ENCODE measurements at places on chromosomes 11 and 22. TPM values are rescaled to one million over a fixed set of nuclear protein-coding genes. Genes with fewer than 3 reads are reported as not detected.

Gene PRDX5
- 779 TPM for polyA plus RNA-seq

Gene OR6A2
- 0.06 TPM for polyA plus RNA-seq

DNA sequence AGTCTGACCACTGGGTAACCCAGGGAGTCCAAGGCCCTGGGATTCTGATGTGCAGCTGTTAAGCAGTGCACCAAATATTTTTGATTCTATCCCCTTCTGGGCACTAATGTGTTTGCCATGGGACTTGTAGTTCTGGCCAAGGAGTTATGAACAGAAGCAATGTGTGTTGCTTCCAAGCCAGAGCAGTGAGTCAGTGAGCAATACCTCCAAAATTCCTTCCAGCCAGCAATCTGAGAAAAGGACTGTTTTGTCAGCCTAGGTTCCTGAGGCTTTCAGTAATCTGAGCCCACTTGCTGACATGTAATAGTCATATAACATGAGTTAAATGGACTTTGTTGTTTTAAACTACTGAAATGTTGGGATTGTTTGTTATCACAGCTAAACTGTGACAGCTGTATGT is 311.4 kb downstream of the NELL1 start:
- no peak overlapping the region for H3K4me3 ChIP-seq
- no peak for DNase-seq
- no peaks in the 10 kb centered on the region for H3K36me3 ChIP-seq
- H3K4me1 ChIP-seq: no peaks in the 10 kb centered on the region
- no peak overlapping the region for H3K27ac ChIP-seq
- no peaks in the 10 kb centered on the region for H3K27me3 ChIP-seq

- peaks cover 66% of the 10 kb centered on the region for H3K4me1 ChIP-seq
- no peak overlapping the region for H3K4me3 ChIP-seq
- DNase-seq: peak; percentile 60
- H3K27ac ChIP-seq: peak overlapping the region; percentile 92
- H3K36me3 ChIP-seq: peaks cover 55% of the 10 kb centered on the region
These were observed 6.4 kb downstream of the MOB2 start for GRCh38 chr11:1480191-1480554.

Gene TTC28
- polyA plus RNA-seq: 1.8 TPM

DNA sequence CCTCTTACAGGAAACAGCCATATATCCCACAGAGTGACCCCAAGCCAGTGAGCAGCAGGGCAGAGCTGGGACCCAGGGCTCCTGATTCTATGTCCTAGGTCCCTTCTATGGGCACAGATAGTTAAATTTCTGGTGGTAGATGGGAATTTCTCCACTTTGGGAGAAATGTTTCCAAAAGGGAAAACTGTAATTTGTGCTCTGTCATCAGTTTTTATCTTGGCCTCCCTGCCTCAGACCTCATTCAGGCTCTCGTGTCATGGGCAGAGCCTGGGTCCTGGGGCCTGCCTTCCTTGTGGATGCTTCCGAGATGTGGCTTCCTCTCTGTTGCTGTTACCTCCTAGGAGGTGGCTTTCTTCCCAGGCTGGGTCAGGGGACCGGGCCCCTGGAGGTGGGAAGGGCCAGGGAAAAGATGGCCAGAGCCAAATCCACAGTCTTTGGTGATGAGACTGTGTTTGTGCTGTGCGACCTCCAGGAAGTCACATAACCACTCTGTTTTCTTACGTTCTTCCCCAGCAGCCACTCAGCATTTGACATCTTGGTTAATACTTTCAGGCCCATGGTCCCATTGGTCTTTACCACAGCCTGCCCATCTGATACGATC is 8.6 kb downstream of the LRRC32 start:
- no peaks in the 10 kb centered on the region for H3K4me1 ChIP-seq
- H3K4me3 ChIP-seq: no peak overlapping the region
- H3K36me3 ChIP-seq: no peaks in the 10 kb centered on the region
- H3K27ac ChIP-seq: no peak overlapping the region
- no peaks in the 10 kb centered on the region for H3K27me3 ChIP-seq
- peak; percentile 53 for DNase-seq

GRCh38 chr11:64876835-64877341 is 1.5 kb downstream of the EHD1 start:
- no peak for DNase-seq
- peak overlapping the region; percentile 68 for H3K4me3 ChIP-seq
- peak overlapping the region; percentile 84 for H3K27ac ChIP-seq
- peaks cover 58% of the 10 kb centered on the region for H3K4me1 ChIP-seq

DNA sequence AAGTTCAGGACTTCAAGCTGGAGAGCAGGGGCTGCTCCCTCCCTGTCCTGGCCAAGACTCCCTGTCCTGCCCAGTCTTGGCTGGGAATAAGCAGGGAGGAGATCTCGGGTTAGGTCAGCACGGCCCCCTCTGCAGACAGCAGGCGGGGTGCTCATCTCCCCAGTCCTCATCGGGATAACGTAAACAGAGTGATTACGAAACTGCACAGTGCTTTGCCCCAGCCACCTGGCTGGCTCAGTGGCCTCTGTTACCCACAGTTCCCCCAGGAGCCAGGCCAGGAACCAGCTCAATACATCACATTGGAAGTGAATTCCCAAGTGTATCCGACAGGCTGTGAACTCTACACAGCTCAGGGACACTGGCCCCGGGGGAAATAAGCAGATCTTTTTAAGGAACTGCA is 42.7 kb upstream of the KCNJ11 start:
- H3K36me3 ChIP-seq: no peaks in the 10 kb centered on the region
- no peak for DNase-seq
- H3K4me3 ChIP-seq: no peak overlapping the region
- H3K27ac ChIP-seq: no peak overlapping the region

- H3K4me1 ChIP-seq: peaks cover 7% of the 10 kb centered on the region
- peak; percentile 41 for DNase-seq
- H3K4me3 ChIP-seq: no peak overlapping the region
These were observed 860.1 kb downstream of the TBC1D22A start for GRCh38 chr22:47622541-47622940.

GRCh38 chr11:19978668-19979518 is 181.4 kb downstream of the DBX1 start:
- peak overlapping the region; percentile 83 for H3K27ac ChIP-seq
- no peak overlapping the region for H3K4me3 ChIP-seq

GRCh38 chr11:64234647-64235379 is 429 bp downstream of the VEGFB start:
- DNase-seq: no peak
- H3K36me3 ChIP-seq: peaks cover 3% of the 10 kb centered on the region
- H3K27ac ChIP-seq: peak overlapping the region; percentile 93
- H3K4me3 ChIP-seq: peak overlapping the region; percentile 85
- peaks cover 53% of the 10 kb centered on the region for H3K4me1 ChIP-seq

DNA sequence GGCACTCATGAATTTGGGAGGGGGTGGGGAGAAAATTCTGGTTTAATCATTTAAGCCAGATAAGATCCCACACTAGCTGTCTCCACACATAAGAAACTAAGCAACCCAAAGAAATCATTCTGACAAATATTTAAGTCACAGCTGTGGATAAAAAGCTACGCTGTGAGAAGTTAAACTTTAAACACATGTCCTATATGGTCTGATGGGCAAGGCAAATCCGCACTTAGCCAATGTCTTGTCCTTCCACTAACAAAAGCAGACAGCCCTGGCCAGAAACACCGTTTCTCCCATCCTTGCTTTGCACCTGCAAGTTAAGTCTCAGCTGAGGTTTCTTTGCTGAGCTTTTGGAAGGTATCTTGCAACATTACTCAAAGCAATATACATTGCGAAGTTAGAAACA is 68.0 kb downstream of the ETS1 start:
- H3K4me1 ChIP-seq: peaks cover 41% of the 10 kb centered on the region
- H3K36me3 ChIP-seq: no peaks in the 10 kb centered on the region
- no peaks in the 10 kb centered on the region for H3K27me3 ChIP-seq
- peak overlapping the region; percentile 69 for H3K4me3 ChIP-seq
- peak overlapping the region; percentile 94 for H3K27ac ChIP-seq

Gene DCHS1
- polyA plus RNA-seq: 0.46 TPM

Gene CALCA
- not detected for polyA plus RNA-seq

Gene VWCE
- polyA plus RNA-seq: not detected

DNA sequence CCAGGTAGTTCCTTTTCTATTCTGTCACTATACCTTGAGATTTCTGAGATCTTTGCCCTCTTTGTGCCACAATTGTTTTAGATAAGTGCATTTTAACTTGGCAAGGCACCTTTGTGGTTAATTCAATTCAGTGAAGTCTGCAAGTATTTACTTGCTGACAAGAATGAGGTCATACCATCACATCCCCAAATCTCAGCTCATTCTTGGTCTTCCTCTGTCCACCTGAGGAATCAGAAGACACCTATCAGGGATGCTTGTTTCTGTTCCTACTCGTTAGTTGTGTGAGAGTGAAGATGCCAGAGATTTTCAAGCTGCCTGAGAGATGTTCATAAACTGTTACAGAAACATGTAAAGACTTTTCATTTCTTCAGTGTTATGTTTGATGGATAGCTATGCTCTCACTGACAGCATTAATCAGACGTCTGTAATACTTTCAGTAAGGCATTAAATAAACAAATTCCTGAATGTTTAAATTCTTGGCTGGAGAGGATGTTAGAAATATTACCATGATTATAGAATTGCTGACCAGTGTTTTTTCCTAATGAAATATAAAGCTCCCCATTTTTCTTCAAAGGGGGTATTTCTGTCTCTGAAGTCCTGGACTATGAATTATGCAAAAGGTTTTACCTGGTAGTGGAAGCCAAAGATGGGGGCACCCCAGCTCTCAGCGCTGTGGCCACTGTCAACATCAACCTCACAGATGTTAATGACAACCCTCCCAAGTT is 135.0 kb upstream of the MTNR1B start:
- no peaks in the 10 kb centered on the region for H3K4me1 ChIP-seq
- H3K36me3 ChIP-seq: no peaks in the 10 kb centered on the region
- H3K27ac ChIP-seq: no peak overlapping the region
- DNase-seq: no peak
- no peaks in the 10 kb centered on the region for H3K27me3 ChIP-seq
- no peak overlapping the region for H3K4me3 ChIP-seq

DNA sequence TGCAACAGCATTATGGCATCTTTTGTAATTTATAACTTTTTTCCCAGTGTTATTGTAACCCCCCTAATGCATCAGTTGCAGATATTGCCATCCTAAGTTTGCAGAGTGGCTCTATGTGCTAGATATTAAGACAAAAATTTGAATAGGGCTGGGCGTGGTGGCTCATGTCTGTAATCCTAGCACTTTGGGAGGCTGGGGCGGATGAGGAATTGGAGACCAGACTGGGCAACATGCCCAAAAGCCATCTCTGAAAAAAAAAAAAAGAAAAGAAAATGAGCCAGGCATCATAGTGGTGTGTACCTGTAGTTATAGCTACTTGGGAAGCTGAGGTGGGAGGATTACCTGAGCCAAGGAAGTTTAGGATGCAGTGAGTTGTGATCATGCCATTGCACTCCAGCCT is 50.1 kb upstream of the MUC15 start:
- no peak overlapping the region for H3K4me3 ChIP-seq
- no peaks in the 10 kb centered on the region for H3K36me3 ChIP-seq
- H3K27ac ChIP-seq: no peak overlapping the region
- no peak for DNase-seq

DNA sequence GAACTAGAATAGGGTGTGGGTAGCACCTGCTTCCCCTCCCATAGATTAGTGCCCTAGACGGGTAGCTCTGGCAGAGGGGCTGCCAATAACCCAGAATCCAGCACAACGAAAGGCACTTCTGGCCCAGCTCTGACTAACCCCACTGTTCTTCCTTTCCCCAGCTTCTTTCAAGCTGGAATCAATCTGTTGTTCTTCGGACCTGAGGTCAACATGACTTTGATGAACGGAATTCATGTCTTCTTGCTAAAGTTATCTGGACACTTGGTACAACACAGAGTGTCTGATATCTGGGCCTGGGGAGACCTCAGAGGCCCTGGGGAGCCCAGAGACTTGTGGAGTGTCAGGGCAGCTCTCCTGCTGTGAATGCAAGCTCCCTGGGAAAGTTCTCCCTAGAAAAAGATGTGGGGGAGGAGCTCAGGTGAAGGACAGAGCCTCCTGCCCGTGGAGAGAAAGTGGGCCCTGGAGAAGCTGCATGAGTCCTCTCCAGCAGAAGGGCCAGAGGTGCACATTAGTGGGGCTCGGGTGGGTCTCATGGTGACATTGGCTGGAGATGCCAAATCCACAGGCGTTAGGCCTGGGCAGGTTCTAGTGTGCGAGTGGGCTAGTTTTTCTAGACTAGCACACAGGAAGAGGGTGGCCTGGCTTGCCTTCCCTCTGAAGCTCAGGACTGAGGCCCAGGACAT is 6.3 kb downstream of the KCNJ11 start:
- H3K4me1 ChIP-seq: no peaks in the 10 kb centered on the region
- no peaks in the 10 kb centered on the region for H3K36me3 ChIP-seq
- H3K27me3 ChIP-seq: no peaks in the 10 kb centered on the region
- no peak overlapping the region for H3K4me3 ChIP-seq

DNA sequence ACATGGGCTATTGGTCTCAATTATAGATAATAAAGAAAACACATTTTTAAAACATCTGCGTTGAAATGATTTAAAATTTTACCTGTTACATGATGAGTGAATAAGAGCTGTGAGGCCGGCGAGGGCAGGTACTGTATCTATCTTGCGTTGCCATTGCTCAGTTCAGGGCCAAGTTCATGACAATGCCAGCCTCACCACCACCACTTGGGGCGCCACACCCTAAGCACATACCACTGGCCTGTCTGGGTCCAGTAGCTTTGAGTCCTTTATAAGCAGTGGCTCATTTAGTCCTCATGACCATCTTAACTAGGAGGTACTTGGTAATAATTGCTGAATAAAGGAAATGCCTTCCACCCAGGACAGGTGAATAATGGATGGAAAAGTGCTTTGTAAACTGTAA is 14.5 kb upstream of the MB start:
- H3K4me1 ChIP-seq: peaks cover 13% of the 10 kb centered on the region
- no peak overlapping the region for H3K27ac ChIP-seq
- peak; percentile 65 for DNase-seq
- H3K36me3 ChIP-seq: no peaks in the 10 kb centered on the region
- H3K4me3 ChIP-seq: no peak overlapping the region

Gene RAB3IL1
- polyA plus RNA-seq: 21.6 TPM

Gene CCDC87
- not detected for polyA plus RNA-seq

- no peaks in the 10 kb centered on the region for H3K36me3 ChIP-seq
- H3K27ac ChIP-seq: no peak overlapping the region
These were observed 23.8 kb upstream of the ALDH3B2 start for GRCh38 chr11:67698247-67698646.

GRCh38 chr22:22045571-22046335 is 63.2 kb upstream of the TOP3B start:
- no peak overlapping the region for H3K27ac ChIP-seq
- H3K4me3 ChIP-seq: no peak overlapping the region
- no peaks in the 10 kb centered on the region for H3K36me3 ChIP-seq
- H3K4me1 ChIP-seq: no peaks in the 10 kb centered on the region
- DNase-seq: no peak
- no peaks in the 10 kb centered on the region for H3K27me3 ChIP-seq

Data from sigmoid colon (tissue), 7 donors.